ENCODE measurements at places on chromosomes 13 and 19.

GRCh38 chr19:51407511-51408131, 9.8 kb downstream of the SIGLEC10 start:
- DNase-seq = peak; percentile 18

DNA sequence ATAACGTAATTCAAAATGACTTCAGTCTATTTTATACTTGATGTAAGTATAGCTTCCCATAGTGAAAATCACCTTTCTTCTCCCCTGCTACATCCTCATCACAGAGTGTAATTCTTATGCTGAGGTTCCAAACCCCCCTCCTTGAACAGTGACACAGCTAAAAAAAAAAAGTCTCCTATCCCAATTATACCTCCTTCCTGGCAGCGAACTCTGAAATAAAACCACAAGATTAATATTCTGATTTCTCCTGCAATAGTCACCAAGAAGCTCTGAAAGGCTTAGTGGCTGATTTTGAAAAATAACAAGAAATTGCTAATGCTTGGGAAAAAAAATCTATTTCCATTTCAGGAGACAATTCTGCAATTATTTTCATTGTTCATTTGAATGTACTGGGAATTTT, 36.3 kb downstream of the EFNB2 start:
- DNase-seq = no peak

DNA sequence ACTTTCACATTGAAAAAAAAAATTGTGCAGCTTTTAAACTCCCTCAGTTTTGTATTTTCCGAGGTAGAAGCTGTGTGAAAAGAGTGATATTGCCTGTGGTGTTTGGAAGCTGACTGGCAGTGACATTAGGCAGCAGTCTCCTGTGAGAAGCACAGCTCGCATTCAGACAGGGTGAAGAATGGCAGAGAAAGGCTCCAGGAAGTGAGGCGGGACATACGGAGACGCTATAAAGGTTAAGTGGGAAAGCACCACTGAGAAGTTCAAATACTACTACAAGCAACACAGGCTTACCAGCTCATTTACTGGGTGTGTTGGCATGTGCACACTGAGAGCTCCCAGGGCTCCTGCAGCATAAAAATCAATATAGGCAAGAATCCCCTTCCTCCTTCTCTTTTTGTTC, 88.4 kb downstream of the RXFP2 start:
- no peak for DNase-seq

DNA sequence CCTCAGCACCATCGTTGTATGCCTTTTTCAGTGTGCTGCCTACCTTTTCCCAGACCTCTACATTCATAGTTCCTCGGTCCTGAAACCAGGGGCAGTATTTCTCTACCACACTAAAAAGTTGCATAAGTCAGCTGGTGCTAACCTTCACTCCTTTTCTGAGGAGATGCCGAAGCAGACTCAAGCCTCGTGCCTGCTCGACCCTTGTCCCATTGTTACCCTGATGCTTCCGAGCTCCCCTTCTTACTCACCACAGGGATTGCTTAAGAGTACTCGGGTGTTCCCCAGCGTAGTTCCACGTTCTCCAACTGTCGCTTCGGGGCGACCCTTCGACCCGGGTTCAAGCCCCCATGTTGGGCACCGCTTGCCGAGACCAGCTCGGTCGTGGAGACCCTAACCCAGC, 19.0 kb upstream of the IL17D start:
- DNase-seq = no peak

DNA sequence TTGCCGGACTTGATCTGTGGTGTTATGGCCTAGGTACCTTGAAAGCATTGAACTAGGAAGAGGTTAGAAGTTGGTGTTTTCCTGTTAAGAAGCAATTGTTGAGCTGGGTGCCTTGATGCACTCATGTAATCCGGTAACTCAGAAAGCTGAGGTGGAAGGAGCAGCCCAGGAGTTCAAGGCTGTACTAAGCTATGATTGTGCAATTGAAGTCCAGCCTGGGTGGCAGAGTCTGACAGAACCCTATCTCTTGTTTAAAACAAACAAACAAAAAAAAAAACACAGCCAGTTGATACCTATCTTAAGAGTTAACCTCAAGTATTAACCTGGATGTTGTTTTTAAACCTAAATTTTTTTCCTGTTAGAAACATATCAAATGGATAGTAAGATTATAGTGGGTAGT, 19.3 kb downstream of the SAFB start:
- no peak for DNase-seq

- no peak for DNase-seq
Observed at GRCh38 chr13:111663953-111664421, 343.5 kb downstream of the TEX29 start.

DNA sequence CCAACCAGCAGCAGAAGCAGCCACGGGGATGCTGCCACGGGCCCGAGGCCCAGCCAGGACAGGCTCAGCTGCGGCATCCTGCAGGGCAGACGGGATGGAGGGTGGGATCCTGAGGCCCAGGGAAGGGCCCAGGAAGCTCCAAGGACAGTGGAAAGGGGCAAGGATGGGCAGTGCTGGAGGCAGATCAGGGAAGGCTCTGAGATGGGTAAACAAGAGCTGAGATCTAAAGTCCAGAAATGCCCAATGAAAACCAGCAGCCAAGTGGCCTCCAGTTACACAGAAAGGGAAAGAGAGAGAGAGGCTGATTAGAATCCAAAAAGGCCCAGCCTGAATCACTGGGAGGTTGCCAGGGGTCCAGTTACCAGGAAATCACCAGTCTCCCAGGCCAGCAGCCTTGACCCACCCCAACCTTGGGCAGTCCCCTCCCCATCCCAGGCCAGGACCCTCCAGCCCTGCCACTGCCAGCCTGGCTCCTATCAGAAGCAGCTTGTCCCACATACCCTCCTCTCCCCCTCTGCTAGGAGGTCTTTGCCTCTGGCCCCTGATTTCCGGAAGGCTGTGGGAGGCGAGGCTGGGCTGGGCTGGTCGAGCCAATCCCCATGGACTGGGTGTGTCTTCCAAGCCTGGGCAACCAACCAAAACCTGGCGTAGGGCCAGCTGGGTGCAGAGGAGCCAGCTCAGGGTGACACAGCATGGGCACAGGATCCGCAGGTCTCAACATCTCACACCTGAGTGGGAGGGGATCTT, at the start of gene CYP4F11:
Gene CYP4F11, minus strand, starts transcription at position 198 of the 747 bp plus-strand sequence. Its CDS starts 121 bp downstream, at position 77.
- peak; percentile 96 for DNase-seq

DNA sequence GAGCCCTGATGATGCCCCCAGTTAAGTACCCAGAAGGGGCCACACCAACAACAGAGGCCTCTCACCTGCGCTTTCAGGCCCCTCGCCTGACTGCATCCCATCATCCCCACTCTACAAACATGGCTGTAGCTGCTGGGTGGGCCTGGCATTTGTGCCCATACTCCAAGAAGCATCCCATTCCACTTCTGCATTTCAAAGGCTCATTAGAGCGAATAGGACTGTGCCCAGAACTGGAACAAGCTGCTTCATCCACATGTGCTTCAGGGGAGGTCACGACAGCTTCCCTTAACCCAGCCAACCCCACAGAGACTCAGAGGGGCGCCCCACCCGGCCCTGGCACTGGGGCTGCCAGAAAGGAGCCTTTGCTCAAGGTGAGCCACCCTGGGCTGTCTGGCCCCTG, 156.9 kb downstream of the SIPA1L3 start:
- DNase-seq = no peak

DNA sequence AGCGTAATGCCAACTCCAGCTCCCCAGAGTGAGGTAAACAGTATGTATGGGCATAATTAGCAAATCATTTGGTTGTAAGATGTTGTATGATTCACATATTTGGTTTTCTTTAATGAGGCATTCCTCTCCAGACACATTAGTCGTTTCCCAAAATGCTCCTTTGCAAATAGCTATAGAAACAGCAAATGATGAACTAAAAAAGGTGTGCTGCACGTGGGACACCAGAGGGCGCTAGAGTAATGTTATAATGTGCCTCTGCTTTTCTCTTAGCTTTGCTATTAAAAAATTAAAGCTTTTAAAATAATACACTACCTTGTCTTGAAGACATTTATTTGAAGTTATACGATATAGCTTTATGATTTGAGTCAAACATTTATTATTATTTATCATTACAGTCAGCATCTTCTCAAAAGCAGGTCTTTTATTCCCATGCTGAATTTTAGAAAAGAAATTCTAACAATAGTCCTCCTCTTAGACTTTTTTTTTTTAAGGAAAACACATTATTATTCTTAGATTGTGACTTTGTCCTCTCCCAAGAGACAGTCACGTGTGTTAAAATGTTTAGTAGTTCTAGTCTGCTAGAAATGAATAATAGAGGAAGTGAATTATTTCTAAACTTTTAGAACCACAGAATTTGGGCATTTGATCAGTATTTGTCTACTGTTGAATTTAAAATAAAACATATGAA, 121.6 kb upstream of the FRY start:
- DNase-seq = peak; percentile 58

DNA sequence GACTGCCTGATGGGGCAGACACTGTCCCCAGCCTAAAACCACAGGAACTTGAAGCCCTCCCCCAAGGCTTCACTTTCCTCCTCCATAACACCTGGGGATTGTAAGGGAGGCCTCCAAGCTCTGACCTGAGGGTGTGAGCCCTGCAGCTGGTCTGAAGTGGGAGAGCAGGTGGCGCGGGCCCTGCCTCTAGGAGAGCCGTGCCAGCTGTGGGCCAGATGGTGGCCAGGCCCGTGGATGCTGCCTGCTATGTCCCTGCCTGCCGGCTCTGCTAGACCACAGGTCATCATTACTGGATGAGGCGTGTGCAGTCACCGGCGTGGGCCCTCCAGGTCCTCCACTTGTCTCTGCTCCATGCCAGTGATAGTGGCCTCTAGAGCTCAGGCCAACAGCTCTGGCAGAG, 3.5 kb upstream of the KLHL26 start:
- peak; percentile 71 for DNase-seq

DNA sequence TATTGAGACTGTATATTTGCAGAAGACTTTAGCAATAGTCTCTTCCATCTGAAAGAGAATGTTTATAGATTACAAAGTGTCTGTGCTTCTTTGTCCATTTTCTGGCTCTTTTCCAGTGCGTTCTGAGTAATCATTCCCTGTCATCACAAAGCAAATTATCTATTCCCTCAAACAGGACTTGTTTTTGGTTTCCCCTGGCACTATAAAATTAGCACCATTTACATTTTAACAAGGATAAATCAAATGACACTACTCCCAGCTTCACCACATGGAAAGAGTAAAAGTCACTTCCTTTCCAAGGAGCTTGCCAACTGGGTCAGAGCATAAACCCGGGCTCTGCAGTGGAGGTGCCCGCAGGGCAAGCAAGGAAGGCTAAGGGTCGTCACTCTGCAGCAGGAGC, 88.1 kb downstream of the SHISA2 start:
- DNase-seq = no peak

GRCh38 chr19:18879579-18880373, 16.2 kb downstream of the CERS1 start:
- no peak for DNase-seq

DNA sequence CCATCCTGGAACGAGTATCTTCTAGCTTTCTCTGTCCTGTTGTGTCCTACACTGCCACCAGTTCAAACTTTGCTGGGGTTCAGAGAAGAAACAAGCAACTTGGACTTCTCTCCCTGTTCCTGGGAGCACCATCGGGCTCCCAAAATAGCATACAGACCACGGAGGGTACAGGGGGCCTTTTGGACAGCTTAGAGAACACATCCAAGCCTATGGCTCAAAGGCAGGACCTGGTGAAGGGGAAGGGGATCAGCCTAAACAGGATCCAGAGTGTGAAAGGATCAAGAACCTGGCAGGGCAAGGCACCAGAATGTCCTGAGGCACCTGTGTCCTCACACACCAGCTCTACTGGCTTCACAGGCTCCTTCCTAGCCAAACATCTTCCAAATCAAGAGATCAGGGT, 1336.5 kb downstream of the UQCRFS1 start:
- DNase-seq = no peak

GRCh38 chr19:1725100-1726064, 27.9 kb upstream of the ONECUT3 start:
- peak; percentile 70 for DNase-seq

DNA sequence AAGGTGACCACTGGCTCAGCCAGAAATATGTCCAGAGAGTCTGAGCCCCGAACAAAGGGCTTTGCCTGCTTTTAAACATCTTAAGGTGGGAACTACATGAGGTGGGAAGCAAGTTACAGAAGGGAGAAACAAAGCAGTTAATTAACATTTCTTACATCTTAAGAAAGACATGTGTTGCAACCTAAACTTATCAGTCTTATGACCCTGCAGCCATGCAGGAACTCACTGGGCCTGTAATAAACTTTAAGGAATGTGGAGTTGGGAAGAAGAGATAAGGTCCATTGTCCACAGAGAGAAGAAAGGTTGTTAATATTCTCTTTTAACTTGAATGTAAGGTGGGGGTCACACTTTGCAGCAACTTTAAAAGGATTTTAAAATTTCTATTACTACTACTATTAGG, 46.8 kb upstream of the CYP2A7 start:
- no peak for DNase-seq

DNA sequence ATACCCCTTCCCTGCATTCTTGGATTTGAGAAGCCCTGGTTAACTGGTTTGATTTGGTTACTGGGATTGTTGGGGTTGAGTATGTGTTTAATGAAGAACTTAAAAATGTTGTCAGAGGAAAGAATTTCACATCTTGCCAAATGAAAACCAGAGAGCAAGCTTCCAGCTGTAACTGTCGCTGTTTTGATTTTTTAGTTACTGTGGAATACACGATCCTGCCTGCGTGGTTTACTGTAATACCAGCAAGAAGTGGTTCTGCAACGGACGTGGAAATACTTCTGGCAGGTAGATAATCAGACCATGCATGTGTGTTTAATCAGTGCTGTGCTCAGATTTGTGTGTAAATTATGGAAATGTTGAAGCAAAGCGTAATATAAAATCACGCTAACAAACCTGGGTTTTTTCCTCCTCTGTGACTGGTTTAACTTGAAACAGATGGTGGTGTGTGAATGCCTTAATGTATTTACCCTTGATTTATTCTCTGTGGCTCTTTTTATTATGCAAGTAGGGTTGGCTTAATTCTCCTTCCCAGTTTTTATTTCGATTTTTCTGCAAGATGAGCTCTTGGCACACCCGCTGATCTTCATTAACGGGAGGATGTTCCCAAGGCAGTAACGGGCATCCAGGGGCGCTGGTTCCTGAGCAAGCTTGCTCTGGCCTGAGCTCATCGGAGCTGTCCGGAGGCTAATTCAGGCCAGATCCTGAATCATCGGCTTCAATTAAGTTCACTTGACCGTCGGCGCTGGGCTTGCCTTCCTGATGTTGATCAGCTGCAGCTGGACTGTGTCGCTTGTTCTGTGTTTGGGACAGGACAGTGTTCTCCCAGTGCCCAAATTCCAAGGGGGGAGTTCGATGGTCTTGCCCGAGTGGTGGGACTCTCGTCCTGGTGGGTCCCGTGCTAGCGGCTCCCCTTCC, 16.0 kb downstream of the UPF1 start:
- no peak for DNase-seq

- DNase-seq = no peak
Observed at GRCh38 chr13:69108486-69108885, 999.1 kb upstream of the ATXN8OS start.

GRCh38 chr19:2803486-2804155, 16.0 kb upstream of the ZNF554 start:
- no peak for DNase-seq

DNA sequence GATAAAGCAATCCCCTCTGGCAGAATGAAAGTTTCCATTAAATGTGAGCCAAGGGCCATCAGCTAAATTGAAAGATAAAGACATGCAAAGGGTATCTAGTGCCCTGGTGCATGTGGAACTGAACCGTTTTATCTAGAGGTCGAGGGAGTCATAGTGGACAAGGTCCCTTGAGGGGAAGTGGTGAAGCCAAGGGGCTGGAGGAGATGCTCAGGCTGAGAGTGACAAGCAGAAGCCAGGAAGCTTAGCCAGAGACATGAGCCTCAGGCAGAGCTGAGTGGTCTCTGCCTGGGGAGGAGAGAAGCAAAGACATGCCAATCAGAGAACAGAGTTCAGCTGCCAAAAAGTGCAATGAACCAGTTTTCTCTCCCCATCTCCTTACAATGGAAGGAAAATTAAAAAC, 68.1 kb upstream of the SLC10A2 start:
- DNase-seq = no peak

- no peak for DNase-seq
Observed at GRCh38 chr13:45162821-45163220, 38.0 kb downstream of the KCTD4 start.
